ENCODE measurements at places on chromosomes 6 and 20.

DNA sequence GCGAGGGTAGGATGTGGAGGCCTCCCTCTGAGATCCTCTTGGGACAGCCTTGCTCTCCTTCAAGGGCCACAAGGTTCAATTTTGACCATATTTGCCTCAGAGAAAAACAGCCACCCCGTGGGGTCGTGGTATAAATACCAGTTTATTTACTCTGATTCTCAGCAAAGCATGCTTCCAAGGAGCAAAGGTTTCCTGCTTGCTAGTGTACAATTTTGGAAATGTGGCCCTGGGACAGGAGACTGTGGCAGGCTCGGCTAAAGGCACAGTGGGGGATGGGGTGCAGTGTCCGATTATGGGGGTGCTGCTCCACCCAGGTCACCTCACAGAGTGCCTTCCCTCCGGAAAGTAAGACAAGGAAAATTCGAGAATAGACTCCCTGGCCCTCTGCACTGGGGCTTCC lies 31.1 kb downstream of the RBM38 start:
- DNase-seq, result no peak

GRCh38 chr20:49400410-49400809 lies 82.1 kb downstream of the KCNB1 start:
- no peak for DNase-seq

- no peak for DNase-seq
These were observed 115.1 kb downstream of the ZMYND8 start for GRCh38 chr20:47241345-47241781.

- no peak for DNase-seq
These were observed 201.0 kb upstream of the ZNF217 start for GRCh38 chr20:53794529-53795115.

DNA sequence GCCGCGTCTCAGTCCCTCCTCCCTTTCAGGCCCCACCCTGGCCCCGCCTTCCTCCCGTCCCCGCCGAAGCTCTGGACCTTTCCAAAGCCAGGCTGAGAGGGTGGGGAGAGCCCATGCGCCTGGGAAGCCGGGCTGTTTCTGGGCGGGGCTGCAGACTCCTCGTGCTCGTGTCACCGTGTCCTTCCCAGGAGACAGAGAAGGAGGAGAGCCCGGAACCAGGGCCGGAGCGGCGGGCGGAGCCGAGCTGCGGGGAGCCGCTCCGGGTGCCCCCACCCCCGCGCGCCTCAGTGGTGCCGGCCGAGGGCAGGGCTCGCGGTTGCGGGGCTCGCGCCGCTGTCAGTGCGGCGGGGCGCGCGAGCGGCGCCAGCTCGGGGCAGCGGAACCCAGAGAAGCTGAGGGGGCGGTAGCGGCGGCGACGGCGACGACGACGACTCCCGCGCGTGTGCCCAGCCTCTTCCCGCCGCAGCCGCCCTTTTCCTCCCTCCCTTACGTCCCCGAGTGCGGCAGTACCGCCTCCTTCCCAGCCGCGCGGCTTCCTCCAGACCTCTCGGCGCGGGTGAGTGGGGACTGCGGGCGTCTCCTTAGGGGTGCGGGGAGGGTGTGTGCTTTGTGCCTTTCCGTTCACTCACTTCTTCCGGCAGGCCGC lies at the start of gene RALY:
TSS of gene RALY (plus strand) at position 336 of the 646 bp plus-strand sequence. CDS start 78,164 bp downstream, outside the sequence.
- peak; percentile 83 for DNase-seq

DNA sequence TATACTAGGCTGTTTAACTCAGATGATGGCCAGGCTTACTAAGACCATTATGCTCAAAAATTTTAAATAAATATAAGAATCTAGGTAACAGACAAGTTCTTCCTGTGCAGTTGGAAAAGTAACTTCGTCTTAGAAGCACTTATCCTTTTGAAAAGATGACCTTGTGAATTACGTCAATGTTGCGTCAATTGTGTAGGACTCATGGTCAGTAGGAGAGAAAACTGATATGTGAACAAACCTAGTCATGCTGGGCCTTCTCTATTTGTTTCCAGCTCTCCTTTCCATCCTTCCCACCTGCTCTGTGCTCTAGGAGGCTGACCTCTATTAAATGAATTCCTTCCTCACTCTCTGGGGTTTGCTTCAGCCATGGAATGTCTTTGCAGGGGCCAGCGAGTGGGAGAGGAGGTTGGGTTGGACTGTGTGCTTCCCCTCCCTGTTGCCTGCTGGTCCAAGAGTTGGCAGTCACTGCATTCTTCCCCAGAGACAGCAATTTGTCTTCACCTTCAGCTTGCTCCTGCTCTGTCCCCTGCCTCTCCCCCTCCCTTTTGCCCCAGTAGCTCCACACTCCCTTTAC lies 128.0 kb upstream of the TNFAIP3 start:
- no peak for DNase-seq

DNA sequence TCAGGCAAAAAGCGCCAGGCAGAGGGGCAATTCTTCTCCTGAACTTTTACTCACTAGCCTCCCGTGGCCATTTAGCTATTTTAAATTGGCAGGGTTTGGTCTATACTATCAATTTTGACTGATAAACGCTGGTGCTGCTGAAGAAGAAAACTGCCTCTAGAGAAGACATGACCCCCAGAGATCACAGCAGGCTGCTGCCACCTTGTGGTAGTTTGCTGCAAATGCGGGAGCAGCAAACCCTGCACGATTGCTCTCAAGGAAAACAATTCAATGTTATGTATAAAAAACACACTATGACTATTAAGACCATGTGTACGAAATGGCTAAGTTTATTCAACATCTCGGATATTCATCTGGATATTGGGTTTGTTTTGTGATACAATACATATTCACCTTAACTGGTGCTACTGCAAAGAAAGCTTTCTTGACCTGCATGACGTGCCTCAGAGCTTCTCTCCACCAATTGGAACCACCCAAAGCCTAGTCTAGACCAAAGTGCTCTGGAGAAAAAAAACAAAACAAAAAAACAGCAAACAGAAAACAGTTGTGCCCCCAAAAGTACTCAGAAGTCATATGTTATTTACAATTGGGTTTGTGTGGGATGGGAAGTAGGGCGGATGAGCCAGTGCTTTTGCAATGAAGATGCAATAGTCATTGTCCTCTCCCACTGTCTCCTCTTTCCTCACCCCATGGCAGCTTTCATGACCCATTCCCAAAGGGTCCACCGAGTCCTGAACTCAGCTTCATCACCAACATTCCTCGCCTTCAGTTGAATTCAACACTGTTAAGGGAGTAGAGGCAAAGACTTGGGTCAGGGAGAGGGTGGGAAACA lies 19.6 kb upstream of the IL17F start:
- DNase-seq, result peak; percentile 35

GRCh38 chr20:62505337-62506045 lies 29.7 kb upstream of the GATA5 start:
- no peak for DNase-seq

DNA sequence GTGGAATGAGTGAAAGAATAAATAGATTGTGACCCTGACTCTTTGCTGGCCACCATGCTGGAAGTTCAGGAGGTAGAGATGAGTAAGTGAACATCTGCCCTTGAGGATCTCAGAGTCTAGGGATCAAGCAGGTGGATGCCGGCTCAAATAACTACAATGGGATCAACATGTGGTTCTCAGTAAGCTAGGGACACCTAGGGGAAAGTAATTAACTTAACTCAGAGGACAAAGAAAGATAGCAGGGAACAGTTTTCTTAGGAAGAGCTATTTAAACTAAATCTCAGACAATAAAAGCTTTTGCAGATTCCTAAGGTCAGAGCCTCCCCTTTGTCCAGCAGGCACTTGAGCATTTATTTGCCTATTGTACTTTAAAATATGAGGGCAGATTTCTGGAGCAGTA lies 29.1 kb downstream of the SLC13A3 start:
- DNase-seq, result no peak

GRCh38 chr6:163948250-163948649 lies 533.7 kb downstream of the QKI start:
- DNase-seq, result no peak

DNA sequence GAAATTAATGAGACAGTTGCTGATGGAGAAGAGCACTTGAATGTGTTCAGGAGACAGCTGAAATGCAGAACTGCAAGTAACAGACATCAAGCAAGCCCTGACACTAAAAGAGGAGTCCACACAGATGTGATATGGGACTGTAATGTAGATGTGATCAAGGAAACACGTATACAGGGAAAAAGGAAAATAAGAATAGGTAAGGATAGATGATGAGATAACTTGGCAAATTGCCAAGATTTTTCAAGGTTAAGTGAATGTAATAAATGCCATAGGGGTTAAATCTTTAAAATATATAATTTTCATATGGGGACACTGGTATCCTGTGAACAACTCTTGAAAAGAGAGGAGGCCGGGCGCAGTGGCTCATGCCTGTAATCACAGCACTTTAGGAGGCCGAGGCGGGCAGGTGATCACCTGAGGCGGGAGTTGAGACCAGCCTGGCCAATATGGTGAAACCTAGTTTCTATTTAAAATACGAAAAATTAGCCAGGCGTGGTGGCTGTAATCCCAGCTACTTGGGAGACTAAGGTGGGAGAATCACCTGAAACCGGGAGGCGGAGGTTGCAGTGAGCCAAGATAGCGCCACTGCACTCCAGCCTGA lies 7.2 kb upstream of the SNX14 start:
- DNase-seq, result no peak

- no peak for DNase-seq
These were observed 14.8 kb downstream of the SLC35A1 start for GRCh38 chr6:87487555-87487954.

DNA sequence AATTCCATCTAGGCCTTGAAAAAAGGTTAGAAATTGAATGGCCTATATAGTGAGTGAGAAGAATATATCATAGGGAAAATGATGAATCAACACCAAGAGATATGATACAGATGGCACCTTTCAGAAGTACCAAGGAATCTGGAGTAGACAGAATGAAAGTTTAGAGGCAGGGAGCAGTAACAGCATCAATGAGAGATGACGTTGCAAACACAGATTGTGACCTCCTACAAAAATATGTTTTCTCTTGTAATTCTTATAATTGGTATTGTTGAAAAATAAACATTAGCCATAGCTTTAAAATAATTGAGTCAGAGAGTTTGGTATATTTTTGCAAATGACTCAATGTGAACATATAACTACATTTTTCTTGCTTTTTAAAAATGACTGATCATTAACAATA lies 1223.1 kb upstream of the GJE1 start:
- no peak for DNase-seq

DNA sequence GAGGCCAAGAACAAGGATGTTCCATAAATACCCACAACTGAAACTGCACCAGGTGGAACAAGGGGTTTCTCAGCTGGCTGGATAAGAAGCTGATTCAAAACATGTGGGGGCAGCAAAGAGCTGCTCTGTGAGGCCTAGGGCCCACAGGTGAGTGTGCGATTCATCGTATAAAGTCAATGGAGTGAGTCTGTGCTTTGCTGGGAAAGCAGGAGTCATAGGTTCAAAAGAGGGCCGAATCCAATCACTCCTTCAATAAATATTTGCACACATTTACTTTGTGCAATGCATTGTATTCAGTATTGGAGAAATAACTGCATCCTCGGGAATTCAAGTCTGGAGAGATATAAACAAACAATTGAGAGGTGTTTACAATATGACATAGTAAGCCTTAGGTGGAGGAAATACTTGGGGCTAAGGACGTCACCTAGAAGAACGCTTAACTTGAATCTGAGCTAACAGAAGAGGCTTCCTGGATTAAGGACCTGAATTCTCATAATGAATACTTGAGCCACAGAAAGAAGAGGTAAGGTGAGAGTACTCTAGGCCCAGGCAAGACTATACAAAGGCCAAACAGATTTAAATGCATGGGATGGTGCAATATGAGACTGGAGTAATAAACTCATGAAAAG lies 83.7 kb upstream of the TMEM30A start:
- no peak for DNase-seq

DNA sequence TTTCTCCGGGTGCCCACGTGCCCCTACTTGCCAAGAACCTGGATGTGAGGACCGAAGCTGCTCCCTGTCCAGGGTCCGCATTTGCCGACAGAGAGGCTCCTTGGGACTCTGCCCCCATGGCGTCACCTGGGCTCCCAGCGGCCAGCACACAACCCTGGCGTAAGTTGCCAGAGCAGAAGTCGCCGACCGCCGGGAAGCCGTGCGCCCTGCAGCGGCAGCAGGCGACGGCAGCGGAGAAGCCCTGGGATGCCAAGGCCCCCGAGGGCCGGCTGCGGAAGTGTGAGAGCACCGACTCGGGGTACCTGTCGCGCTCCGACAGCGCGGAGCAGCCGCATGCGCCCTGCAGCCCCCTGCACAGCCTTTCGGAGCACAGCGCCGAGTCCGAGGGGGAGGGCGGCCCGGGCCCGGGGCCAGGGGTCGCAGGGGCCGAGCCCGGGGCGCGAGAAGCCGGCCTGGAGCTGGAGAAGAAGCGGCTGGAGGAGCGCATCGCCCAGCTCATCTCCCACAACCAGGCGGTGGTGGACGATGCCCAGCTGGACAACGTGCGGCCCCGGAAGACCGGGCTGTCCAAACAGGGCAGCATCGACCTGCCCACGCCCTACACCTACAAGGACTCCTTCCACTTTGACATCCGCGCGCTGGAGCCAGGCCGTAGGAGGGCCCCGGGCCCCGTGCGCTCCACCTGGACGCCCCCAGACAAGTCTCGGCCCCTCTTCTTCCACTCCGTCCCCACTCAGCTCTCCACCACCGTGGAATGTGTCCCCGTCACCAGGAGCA lies 28.3 kb downstream of the ZNF831 start:
- DNase-seq, result no peak

GRCh38 chr20:1652960-1653359 lies 4.6 kb downstream of the SIRPG start:
- no peak for DNase-seq

DNA sequence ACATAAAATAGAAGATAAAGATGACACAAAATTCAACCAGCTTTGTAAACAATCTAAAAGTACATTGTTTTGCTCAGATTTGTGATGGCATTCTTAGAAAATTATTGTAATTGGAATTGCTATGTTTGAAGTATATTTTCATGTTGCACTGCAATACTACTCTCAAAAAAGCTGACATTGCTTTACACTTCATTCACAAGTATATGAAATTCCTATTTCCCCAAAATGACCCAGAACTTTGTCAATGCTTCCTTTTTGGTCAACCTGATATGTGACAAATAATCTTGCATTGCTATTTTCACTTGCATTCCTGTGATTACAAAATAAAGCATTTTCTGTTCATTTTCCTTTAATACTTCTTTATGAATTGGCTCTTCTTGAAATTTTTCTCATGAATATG lies 104.1 kb upstream of the BMP5 start:
- DNase-seq, result no peak

DNA sequence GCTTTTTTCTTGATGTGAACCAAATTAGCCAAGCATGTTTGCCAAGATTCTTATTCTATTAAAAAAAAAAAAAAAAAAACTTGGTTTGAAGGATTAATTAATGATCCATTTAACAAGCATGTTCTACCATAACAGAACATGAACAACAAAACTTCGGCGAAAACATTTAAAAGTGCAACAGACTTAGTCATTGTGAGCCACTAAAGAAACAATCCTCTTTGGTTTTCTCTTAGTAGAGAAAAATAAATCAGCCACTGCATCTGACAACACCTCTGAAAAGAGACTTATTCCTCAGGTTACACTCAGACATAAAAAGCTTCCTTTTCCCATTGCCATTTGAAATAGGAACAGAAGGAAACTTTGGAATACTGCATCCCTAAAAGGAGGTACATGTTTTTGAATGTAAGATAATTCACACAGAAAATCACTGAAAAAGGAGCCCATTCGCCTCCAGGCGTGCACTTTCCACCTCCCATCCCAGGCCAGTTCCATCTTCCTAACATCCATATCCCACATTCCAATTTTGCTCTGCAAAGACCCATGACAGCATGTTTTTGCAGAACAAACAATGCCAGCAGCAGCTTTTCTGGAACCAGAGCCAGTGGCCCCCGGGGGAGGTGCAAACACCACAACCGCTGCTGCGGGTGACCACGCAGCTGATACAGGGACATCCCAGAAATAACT lies 79.5 kb downstream of the ZMYND8 start:
- no peak for DNase-seq

All from stimulated activated CD8-positive, alpha-beta memory T cell treated with anti-CD3 and anti-CD28 coated beads, Interleukin-7, amount 100 ng/mL, for 48 hours (primary cell).